Right ventricle myocardium inferior (tissue), 1 donor: ENCODE measurements at places on chromosomes 11 and 22.

DNA sequence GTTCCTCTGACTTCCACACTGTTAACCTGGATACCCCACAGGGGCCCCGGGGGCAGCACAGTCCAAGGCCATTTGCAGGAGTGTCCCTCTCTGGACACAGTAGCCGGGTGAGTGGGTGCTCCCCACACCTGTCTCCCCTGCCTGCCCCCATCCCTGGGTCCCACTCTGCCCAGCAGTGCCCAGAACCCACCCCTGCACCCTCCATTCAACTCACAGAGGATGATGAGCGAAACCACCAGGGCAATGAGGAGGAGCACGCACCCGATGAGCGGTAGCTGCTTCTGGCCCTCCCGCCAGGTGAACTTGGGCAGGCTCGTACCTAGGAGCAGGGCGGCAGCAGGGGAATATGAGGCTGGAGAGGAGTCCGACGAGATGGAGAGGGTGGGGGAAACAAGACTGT lies 12.2 kb downstream of the TMPRSS13 start:
- no peak for DNase-seq

DNA sequence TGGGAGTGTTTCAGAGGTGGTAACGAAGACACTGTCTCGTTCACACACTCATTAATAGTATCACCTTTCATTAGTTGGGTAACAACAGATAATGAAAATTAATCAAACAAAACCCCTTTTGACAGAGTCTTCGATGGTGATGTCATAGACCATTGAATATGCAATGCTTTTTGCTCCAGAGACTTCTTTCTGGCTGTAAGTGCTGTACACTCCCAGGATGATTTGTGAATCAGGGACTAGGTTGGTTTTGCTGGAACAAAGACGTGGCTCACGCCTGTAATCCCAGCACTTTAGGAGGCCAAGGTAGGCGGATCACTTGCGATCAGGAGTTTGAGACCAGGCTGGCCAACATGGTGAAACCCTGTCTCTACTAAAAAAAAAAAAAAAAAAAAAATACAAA lies 9.5 kb upstream of the RASSF10 start:
- no peak for DNase-seq

DNA sequence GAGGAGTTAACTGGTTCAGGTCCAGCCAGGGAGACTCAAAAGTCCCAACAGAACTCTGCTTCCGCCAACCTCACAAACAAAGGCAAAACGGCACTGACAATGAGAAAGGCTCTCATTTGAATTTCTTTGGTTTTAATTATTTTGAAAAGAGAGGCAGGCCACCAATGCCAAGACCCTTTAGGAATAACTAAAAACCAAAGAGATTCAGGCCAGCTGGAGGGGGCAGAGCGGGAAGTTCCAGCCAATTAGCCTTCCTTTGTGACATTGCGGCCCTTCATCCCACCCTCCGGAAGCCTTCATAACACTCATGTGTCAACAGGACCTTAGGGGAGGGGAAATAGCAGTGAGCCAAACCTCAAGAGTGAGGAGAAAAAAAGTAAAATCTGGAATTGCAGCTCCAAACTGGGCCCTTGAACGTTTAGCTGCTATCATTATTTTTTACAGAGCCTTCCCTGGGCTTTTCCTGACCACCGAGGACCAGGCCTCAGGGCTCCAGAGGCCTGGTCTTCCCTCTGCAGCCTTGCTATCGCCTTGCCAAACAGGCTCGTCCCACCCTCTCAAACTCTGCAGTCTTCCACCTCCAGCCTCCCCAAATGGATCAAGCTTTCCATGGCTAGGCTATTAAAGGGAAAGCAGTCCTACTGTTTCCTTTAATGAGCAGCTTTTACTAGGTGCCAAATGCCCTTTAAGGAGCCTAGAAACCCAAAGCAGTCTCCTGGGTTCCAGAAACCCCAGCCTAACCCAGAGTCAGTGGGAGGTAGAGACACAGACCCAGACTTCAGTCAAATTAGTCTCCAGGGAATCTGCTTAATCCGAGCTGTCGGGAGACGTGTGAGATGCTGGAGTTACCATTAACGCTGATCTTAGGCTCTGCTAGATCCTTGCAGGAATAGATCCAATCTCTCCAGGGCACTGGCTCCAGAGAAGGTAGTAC lies 114.2 kb downstream of the CCDC34 start:
- DNase-seq: no peak

DNA sequence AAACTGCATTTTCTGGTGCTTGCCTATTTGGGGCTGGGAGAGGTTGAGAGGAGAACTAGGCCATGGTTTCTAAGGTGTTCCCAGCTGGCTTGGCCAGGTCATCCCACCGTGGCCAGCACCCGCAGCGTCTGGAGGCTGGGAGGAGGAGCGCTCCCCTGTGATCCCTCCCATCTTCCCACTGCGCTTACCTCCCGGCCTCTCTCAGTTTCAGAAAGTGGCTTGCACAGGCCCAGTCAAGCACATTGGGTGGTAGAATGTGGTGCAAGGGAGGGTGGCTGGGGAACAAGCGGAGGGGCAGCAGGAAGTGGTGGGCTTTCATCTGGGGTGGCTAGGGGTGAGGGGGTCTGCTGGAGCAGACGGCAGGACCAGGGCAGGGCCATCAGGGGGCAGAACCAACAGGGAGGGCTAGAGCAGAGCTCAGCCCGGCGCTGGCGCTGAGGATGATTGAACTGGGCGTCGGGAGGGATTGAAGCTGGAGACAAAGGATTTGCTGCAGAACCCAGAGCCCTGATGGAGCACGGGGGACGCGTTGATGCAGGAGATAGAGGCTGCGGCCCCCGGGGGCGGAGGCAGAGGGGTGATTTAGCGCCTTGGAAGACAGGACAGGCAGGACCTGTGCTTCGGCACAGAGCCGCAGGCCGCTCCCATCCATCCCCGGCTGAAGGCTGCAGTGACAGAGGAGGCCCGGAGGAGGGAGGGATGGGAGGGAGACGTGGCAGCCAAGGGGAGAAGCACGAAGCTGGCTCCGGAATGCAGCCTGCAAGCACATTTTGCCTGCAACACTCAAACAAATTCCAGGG lies 76.0 kb downstream of the TRIM29 start:
- DNase-seq: no peak

GRCh38 chr22:30876221-30876751 lies 92.3 kb downstream of the MORC2 start:
- no peak for DNase-seq

- no peak for DNase-seq
Measured at GRCh38 chr11:104159356-104159755, 4.6 kb downstream of the PDGFD start.

DNA sequence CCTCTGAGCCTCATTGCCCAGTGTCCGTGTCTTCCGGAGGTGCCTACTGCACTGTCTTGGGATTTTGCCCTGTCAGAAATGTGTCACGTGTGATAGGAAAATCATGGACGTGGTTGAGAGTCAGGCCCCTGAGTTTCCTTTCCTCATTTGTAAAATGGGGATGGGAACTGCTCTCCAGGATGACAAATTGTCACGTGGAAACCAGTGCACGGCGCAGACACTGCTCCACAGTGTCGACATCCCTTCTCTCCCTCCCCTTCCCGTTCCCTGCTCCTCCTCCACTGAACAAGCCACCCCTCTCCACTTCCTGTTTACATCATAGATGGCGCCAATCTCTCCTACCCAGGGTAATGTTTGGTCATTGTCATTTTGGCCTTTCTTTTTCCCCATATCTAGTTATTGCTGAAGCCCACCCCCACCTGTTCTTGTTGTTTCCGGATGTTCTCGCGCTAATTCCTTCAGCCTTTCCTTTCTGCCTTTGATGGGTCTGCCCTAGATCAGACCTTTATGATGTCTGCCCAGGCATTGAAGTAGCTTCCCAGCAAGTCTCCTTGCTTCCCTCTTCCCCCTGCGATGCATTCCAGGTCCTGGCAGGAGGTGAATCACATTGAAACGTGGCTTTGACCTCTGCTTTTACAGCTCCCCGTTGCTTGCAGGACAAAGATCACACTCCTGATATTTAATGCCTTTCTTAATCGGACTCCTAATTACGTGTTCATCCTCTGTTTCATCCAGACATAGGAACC lies 91.8 kb downstream of the TBC1D22A start:
- DNase-seq: peak; percentile 80

GRCh38 chr22:31857247-31857646 lies 87.1 kb upstream of the YWHAH start:
- DNase-seq: no peak

GRCh38 chr11:36350137-36350513 lies 54.0 kb downstream of the PRR5L start:
- no peak for DNase-seq

GRCh38 chr11:92296138-92296515 lies 71.5 kb downstream of the FAT3 start:
- no peak for DNase-seq

GRCh38 chr22:27534720-27535125 lies 266.8 kb downstream of the MN1 start:
- DNase-seq: no peak

DNA sequence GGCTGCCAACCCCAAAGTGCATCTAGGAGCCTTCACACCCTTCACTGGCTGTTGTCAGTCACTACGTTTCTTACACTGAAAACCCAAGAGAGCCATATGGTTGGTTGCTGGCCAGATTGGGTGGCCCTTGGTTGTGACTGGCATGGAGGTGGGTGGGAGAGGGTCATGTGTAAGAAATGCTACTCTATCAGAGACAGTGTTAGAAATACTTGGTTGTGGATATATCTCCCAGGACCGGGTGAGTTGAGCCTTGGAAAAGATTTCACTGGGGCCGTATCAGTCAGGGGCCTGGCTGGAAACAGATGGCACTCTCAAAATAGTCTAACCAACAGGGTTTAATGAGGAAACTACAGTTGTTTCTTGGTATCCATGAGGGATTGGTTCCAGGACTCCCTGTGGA lies 15.2 kb downstream of the ENDOD1 start:
- DNase-seq: no peak

DNA sequence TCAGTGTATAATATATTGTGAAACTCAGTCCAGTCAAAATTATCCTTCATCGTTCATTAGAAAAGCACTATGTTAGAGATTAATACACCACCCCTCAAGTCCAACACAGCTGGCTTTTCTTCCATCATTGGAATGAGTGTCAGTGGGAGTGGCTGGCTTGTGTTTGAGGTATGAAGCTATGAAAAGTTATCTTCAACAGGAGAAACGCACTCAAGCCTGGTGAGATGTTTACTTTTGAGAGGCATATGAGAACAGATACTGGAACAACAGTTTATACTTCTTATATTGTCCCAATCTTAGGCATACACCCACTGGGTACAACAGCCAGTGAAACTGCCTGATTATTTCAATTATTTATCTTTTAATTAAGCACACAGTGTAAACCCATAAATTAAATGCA lies 34.3 kb downstream of the PLEKHB1 start:
- DNase-seq: no peak

DNA sequence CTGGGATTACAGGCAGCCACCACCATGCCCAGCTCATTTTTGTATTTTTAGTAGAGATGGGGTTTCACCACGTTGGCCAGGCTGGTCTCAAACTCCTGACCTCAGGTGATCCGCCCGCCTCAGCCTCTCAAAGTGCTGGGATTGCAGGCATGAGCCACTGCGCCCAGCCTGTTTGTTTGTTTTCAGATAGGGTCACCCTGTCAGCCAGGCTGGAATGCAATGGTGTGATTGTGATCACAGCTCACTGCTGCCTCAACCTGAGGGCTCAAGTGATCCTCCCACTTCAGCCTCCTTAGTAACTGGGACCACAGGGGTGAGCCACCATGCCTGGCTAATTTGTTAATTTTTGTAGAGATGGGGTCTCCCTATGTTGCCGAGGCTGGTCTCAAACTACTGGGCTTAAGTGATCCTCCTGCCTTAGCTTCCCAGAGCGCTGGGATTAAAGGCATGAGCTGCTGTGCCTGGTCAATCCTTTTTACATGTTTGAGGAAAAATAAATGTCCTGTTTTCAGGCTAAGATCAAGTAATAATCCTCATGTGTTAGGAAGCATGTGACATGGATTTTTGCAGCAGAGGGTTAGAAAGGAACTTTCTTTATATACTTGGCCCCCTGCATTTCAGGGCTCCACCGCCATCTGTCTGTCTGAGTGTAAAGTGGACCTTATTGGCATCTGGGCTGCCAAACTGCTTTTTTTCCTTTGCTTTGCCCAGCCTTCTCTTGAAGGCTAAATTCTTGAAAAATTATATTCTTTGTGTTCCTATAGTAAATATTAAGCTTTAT lies 4.8 kb upstream of the SLC3A2 start:
- no peak for DNase-seq

DNA sequence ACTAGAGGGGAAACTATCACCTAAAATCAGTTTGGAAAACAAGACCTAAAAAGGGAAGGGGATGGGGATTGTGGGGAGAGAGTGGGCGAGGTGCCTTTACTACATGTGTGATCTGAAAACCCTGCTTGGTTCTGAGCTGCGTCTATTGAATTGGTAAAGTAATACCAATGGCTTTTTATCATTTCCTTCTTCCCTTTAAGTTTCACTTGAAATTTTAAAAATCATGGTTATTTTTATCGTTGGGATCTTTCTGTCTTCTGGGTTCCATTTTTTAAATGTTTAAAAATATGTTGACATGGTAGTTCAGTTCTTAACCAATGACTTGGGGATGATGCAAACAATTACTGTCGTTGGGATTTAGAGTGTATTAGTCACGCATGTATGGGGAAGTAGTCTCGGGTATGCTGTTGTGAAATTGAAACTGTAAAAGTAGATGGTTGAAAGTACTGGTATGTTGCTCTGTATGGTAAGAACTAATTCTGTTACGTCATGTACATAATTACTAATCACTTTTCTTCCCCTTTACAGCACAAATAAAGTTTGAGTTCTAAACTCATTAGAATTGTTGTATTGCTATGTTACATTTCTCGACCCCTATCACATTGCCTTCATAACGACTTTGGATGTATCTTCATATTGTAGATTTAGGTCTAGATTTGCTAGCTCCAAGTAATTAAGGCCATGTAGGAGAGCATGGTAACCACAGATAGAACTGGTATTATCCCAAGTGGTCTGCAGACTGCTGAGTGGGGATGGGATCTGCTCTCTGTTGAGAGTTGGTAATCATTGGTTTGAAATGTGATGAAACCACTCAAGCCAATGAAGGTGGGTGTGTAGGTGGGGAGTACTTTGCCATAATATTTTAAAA lies 3.6 kb downstream of the NEAT1 start:
- DNase-seq: no peak

DNA sequence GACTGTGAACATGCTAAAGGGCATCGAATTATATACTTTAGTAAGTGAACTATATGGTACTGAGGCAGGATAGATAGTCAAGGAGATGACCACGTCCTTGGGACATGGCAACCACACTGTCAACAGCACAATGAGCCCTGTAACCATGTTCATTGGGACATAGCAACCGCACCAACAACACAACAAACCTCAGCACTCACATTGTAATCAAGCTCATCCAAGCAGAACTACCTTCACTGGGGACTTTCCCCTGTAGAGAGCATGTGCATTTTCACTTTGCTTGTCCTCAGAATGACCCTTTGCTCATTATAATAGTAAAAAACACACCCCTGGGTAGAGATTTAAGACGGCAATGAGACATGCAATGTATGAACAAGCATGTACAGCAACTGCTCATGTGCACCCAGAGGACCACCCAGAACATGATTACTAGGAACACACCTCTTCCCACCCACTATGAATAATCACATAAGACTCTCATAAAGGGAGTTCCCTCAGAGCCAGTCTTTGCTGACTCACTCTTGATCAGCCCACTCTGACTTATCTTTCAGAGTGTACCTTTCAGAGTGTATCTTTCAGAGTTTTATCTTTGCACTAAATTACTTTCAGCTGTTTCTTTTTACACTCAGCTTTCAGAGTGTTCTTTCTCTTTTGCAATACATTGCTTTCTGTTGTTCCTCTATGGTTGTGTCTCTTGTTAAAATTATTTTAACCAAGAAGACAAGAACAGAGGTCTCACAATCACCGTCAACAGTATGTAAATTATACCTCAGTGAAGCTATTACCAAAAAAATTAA lies 4.1 kb upstream of the PLAAT2 start:
- DNase-seq: no peak
